ENCODE measurements at places on chromosomes 7 and 10.

DNA sequence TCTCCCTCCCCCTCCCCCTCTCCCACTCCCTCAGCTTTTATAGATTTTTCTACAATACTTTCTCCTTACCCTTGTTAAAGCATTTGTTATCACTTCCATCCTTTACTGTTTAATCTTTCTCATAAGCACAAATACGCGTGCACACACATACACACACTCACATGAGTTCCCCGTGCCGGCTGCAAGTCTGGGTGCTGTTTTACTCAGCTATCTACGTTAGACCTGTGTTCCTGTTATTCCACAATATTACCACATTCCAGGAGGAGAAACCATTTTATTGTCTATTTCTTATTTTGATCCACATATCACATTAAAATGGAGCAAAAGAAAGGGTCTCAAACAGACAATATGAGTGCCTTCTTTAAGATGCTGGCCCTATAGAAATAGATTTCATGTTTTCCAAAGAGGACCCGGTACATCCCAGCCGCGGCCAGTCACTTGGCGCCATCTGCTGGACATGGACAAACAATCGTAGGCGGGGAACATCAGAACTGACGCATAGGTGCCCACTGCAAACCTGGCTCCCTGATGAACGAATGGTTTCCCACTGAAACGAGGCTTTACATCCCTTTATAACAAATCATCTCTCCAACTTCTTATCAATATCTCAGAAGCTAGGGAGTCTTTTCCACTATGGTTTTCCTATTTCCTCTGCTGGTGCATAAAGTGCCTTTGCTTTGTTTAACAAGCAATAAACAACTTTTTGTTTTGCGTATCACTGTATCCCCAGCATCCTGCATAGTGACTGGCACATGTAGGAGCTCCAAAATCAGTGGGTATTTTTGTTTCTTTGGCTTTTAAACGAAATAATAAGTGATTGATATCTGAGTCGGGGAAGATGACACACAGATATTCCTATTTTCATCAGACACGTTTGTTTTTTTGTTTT lies 25.2 kb upstream of the OPTN start:
- no peak for DNase-seq

GRCh38 chr7:30896783-30897637 lies 14.6 kb upstream of the AQP1 start:
- DNase-seq, result no peak

DNA sequence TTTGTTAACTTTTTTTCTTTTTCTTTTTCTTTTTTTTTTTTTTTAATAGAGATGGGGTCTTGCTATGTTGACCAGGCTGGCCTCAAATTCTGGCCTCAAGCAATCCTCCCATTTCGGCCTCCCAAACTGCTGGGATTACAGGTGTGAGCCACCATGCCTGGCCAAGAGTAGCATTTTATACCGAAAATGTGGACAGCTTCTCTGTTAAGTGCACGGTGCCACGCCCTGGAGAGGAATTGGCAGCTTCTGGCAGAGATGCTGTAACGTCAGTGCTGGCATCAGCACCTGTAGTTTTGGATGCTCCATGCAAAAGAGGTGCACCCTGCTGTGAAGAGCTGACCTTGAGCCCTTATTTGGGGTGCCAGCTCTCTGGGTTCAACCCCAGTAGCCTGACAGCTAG lies 18.2 kb downstream of the IL15RA start:
- DNase-seq, result no peak

- no peak for DNase-seq
Observed at GRCh38 chr10:99534450-99534938, 1.8 kb downstream of the NKX2-3 start.

- DNase-seq, result no peak
Observed at GRCh38 chr7:156585025-156585648, 55.4 kb upstream of the RNF32 start.

DNA sequence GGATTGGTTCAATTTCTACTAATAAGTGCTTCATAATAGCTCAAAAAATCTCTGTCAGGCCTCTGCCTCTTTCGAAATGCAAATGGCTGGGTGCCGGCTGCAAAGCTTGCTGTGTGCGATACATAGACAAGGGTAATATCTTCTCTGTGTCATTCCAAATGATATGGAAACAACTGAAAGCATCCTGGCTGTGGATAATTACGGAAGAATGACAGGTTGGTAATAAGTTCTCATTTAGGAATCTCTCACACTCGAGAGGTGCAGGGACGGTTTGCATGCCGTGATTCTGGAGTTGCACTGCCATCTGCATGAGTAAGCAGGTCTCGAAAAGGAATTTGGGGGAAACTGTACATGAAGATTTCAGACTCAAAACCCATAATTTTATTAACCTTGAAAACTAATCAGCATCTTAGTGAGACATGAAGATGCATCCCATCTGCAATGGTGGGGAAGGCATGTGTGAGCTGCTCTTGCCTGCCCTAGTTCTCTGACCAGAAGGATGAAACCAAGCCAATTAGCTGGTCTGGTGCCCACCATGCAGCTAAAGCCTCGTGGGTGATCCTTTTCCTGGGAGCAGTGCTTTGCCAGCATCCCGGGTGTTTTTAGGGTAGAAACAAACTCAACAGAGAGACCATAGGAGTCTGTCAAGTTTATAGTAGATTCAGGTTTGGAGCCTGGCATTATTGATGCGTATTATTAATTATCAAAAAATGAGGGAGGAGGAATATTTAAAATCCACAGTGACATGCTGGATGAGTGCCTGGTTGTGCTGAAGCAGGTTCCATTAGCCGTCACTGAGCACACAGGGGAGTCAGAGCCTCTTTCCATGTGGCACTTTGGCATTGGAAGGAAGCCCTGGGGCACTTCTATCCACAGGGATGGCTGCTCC lies 503.6 kb upstream of the MGMT start:
- no peak for DNase-seq

DNA sequence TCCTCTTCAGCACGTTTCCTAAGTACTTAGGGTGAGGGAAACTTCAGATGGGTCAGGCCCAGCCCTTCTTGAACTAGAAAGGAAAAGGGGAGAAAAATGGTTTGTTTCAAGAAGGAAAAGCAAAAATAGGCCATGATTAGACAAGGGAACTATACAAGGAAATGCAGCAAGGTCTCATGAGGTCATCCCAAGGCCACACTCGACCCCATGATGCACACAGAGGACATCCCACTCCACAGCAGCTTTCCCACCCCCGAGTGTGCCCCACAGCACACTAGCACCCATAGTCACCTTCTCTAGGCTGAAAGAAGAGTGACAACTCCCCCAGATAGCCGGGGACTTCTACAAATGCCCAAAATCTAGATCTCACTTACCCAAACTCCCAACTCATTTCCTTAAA lies 173.4 kb downstream of the FAM107B start:
- no peak for DNase-seq

DNA sequence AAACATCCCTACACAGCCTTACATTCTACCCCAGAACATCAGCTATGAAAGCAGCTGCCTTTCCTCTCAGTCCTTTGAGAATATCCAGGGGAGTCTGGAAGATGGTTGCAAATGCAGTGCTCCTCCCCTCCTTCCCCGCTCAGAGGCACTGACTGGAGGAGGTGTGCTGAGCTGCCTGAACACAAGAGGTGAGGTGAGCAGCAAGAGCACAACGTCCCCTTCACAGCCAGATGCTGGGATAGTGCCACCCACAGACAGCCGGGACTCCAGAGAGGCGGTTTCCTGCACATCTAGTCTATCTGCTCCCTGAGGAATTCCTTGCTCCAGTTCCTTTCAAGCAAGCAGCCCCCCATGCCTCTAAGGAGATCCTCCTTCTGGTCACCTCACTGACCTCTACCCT lies 74.2 kb downstream of the EZH2 start:
- DNase-seq, result no peak

DNA sequence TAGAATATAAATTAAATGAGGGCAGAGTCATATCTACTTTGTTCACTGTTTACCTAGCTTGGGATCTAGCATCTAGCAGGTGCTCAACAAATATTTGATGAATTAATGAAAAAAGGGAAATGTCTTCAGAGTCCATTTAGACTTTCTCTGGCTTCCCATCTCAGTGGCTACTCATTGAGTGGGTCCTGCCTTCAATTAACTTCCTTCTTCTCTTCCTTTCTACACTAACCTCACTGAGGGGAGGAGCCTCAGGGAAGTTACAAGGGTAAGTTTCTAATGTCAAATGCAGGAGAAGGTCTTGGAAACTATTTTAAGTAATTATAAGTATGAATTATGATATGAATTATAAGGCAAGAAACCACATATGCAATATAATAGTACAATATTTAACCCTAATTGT lies 28.2 kb upstream of the MPP7 start:
- DNase-seq, result no peak
